ENCODE measurements at places on chromosomes 5 and 9. TPM values are rescaled to one million over a fixed set of nuclear protein-coding genes. Genes with fewer than 3 reads are reported as not detected.

The TBCA gene
- 130 TPM for total RNA-seq

The CYFIP2 gene
- 23.1 TPM for total RNA-seq

DNA sequence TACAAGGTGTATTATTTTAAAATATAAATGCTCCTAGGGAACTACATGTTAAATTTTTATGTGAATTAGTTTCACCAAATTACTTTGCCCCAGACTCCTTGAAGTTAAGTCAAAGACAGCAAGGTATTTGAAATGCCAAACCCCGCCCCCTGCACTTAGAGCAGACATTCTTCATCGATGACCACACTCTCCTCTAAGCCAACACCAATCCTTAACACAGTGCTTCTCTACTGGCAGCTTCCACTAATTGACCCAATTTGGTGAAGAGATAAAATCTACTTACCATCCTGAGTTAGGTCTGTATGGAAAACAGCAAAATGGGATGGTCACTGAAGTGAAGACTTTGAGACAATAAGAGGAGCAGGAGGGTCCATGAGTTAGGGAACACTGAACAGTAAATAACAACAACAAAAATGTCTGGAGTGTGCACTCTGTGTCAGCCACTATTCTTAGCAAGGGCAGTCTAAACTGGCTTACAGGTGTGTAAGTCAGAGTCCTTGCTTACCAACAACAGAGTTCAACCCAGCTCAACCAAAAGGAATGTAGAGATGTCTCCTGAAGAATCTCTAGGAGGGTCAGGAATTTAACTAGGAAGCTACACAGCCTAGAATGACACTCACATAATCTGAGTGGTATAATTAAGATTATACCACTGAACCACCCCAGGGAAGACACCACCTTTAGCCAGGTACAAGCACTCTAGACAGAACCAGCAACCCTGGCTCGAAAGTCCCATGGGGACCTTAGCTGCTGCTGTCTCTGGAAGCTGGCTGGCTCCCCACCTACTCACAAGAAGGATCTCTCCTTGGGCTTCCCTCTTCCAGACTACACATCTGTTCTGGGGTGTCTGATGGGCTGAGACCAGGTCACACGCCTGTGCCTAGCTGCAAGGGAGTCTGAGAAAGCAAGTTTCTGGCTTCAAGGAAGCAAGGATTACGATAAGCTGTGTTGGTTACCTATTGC lies 8.8 kb upstream of the UBE2QL1 start:
- DNase-seq: peak; percentile 20

DNA sequence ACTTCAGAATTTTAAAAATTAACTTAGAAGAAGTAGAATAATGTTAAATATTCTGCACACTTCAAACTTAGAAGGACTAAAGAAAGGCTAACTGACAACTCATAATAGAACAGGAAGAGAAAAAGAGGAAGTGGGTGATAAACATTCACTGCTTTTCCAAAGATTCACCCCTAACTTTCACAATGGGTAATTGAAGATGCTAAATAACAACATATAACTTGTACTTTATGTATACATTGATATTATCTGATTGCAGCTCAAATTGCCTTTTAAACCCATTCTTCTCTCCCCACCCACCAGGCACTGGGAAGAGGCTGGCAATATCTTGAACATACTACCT lies 376.6 kb downstream of the EFNA5 start:
- no peak for DNase-seq

All from cardiac septum (tissue), 1 donor.